ENCODE measurements at places on chromosomes 12 and 14.

DNA sequence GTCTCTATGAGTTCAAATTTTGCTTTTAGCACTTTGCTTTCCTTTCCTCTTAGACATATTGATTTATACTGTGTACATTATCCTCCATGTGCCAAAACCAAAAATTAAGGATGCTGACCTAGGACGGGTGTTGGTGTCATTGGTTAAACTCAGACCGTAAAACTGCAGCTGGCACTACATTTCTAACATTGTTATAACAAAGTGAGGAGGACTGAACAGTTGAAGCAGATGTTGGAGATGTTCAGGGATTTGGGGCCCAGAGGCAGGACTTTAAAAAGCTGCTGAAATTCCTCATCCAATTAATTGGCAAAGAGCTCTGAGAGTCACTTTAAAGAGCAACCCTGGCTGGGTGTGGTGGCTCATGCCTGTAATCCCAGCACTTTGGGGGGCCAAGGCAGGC is 72.4 kb downstream of the TMTC1 start:
- peak; percentile 83 for DNase-seq

GRCh38 chr12:3222979-3223378 is 145.8 kb downstream of the TSPAN9 start:
- DNase-seq, result no peak

DNA sequence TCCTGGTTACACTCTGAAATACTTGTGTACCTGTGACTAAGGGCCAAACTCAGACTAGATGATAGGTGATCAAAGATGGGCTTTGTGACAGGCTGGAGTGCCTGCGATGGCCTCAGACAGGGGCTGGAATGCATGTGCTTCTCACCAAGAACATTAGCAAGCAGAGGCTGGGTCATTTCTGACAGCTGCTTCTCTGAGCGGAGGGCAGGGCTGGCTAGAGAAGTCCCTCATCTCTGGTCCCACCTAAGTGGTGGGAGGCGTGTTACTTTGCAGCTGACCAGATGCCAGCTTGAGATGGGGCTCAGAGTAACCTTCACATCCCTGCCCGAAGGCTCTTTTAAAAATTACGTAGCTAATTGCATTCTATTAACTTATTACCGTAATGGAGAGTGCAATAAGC is 106.8 kb upstream of the RTL1 start:
- DNase-seq, result no peak

GRCh38 chr14:85165094-85165493 is 364.9 kb upstream of the FLRT2 start:
- no peak for DNase-seq

DNA sequence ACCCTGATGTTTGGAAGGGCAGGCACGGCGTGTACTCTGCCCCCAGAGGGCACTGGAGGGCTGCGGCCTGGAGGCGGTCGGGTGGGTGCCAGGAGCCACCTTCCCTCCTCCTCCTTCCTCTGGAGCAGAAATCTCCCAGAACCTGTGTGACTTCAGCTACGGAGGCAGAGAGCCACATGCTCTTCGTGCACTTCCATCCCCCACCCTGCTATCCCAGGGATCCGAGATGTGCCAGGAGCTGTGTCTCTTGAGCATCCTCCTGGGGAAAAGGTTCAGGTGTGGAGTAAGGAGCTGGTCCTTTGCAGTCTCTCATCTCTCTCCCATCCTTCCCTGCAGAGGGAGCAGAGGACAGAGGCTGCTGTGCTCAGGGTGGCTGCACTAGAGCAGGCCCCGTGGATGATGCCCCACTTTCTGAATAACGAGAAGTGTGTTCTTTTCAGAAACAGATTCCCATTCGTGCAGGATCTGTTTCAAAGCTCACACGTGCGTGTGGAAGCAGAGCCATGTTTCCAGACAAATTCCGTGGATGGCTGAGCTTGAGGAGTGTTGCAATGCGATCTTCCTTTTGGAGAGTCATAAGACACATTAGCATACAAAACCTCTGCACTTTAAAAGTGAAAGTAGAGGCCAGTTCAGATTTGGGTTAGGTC is 162.9 kb downstream of the ADGRD1 start:
- DNase-seq, result peak; percentile 43

- no peak for DNase-seq
Measured at GRCh38 chr12:123843912-123844748, 82.0 kb downstream of the DNAH10 start.

- DNase-seq, result no peak
Measured at GRCh38 chr14:74407801-74408154, 18.2 kb downstream of the SYNDIG1L start.

- DNase-seq, result no peak
Measured at GRCh38 chr12:49968471-49968870, 4.3 kb upstream of the AQP6 start.

GRCh38 chr12:56808954-56809353 is 45.8 kb downstream of the HSD17B6 start:
- no peak for DNase-seq

DNA sequence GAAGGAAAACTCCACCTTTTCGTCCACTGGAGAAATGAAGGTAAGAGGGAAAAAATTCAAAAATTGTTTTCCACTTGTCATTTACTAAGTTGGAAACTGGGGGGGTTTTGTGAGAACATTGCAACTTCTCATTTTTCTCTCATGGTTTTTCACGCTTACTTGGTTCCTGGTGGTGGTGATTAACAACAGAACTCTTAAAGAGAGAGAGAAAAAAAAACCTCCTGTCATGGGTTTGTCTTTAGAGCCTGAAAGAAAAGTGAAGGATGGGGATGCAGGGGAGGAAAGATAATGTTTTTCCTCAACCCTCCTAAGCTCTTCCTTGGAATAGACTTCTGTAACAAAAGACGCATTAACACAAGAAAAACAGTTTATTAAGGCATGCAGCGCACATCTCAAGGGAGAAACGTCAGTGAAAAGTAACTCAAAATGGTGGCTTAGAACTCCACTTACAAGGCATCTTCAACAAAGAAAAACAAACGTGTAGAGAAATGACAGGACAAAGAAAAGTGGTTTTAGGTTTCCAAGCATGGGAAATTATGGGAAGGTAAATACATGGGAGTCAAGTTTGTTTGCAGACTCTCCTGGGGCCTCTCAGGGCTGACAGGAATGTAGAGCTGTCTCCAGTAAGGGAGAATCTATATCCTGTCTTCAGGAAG is 81.9 kb upstream of the ATF7IP start:
- DNase-seq, result no peak

GRCh38 chr12:74644681-74645080 is 107.0 kb downstream of the ATXN7L3B start:
- DNase-seq, result no peak

DNA sequence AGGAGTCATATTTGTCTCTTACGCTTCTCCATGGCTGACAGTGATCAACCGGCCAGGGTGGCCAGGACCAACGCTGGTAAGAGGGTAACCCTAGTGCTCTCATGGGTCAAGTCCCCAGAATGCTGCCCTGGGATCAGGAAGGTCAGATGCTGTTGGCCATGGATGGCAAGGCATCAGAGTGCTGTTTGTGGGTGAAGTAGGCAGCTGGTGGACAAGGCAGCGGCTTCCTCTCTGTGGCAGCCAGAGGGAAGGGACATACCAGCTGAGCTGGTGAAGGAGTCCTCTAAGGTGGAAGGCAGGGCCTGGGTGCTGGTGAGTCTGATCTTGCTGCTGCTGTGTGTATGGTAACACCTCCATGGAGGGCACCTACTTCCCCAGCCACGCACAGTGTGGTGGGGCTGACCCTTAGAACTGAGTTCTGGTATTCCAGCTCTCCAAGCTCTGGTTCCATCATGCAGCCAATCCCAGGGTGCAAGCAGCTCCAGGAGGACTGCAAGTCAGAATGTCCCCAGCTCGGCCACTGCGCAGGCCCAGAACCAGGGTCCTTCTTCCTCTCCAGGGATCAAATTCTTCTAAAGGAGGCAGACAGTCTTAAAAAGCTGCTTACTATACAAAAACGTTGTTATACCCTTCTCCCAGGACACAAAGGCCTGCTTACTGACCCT is 13.4 kb upstream of the SMOC1 start:
- DNase-seq, result no peak

- no peak for DNase-seq
Measured at GRCh38 chr12:64568298-64568697, 42.0 kb upstream of the RASSF3 start.

GRCh38 chr12:14716848-14717444 is 20.5 kb upstream of the GUCY2C start:
- DNase-seq, result peak; percentile 66

GRCh38 chr12:53867216-53868012 is 71.2 kb upstream of the HOXC13 start:
- no peak for DNase-seq

GRCh38 chr14:102891111-102891510 is 31.4 kb upstream of the AMN start:
- no peak for DNase-seq

GRCh38 chr12:5511644-5512600 is 80.0 kb downstream of the NTF3 start:
- peak; percentile 34 for DNase-seq

- no peak for DNase-seq
Measured at GRCh38 chr12:127360580-127360979, 906.4 kb upstream of the TMEM132C start.

GRCh38 chr14:68172627-68173026 is 353.0 kb downstream of the RAD51B start:
- DNase-seq, result peak; percentile 27

DNA sequence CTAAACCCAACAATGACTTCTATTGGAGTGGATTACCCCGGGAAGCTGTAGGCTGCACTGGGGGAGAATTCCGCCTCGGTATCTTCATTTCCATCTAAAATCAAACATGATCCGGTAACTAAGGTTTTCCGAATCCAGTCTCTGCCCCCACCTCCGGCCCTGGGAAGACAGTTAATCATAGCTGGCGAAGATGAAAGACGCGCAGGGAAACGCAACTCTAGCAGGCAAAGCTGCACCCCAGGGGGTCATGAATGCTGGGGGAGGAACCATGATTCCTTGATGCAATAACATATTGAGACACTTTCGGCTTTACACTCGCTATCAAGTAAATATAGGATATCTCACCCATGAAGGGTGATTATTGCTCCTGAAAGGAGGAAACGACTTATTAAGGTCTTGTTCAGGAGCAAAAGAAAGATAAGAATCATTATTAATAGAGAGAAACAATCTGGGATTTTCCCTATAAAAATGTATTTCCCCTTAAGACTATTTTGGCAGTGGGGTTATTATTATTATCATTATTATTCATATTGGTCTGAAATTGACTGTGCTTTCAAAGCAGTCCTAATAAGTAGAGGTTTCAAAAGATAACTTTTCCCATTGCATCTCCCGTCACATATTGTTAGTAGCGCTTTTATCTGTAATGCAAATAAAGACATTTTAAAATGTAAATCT is 614.9 kb downstream of the VRK1 start:
- DNase-seq, result no peak

- no peak for DNase-seq
Measured at GRCh38 chr14:79693935-79694334, 517.4 kb downstream of the DIO2 start.

- DNase-seq, result peak; percentile 83
Measured at GRCh38 chr14:76917158-76917596, 91.0 kb downstream of the LRRC74A start.

- no peak for DNase-seq
Measured at GRCh38 chr14:77979666-77980351, 179.9 kb downstream of the ADCK1 start.

DNA sequence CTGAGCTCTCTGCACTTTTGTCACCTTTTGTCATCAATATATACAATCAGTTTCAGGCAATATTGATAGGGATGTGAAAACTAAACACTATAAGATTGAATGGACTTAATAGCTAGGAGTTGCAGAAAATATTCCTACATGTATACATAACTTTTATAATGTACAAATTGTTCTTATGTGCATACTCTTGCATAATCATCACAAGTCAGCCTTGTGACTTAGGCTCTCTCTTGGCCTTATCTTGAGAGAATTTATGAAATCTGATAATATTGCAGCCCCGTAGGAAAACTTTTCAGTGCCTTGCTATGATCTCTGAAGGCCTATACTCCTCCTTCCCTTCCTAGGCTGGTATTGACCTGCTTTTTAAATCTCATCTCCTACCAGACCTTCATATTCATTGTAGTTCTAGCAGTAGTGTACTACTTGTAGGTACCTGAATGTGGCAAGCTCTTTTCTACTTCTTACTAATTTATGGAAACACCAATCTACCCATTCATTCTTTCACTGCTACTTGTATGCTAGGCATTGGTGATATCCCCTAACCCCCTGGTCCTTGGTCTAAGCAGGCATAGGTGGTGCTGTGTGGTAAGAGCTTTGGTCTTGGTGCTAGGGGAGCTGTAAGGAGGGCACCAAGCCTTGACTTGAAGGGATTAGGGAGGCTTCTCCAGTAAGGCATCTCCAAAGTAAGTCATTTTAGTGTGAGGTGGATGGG is 100.0 kb downstream of the PRKCH start:
- no peak for DNase-seq

GRCh38 chr14:86055512-86056075 is 525.6 kb downstream of the FLRT2 start:
- no peak for DNase-seq

GRCh38 chr12:96434107-96434506 is 33.9 kb upstream of the CDK17 start:
- DNase-seq, result peak; percentile 99

DNA sequence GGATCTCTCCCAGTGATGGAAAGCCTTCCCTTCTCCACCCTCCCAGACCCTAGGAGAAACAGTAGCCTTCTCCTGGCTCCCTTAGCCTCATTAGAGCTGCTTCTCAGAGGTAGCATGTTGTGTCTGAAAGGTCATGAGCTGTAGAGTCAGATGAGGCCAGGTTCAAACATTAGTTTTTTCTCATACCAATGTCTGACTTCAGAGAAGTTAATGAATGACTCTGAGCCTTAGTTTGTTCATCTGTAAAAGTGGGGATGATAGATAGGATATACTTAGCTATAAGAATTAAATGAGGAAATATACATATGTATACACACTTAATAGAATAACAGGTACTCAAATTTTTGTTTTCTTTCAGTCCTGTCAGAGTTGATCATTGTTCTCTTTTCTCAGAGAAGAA is 523 bp downstream of the SLC6A13 start:
- DNase-seq, result no peak

- DNase-seq, result no peak
Measured at GRCh38 chr12:49948866-49949845, 1.4 kb upstream of the AQP2 start.

DNA sequence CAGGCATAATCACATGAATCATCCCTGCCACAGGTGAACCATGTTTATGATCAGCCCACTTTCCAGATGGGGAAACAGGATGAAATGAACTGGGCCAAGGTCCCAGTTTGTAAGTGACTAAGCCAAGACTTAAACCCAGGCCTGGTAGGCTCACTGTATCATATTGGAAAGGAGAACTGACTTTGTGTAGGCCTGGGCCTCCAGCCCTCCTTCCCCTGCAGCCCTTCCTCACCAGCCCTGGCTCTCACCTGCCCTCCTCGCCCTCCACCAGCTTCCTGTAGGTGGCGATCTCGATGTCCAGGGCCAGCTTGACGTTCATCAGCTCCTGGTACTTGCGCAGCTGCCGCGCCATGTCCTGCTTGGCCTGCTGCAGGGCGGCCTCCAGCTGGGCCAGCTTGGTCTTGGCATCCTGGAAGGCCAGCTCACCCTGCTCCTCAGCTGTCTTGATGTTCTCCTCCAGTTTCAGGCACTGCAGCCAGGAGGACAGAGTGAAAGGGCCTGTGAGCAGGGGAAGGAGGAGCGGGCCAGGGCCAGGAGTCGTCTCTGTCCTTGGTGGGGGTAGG is 19.8 kb downstream of the KRT80 start:
- no peak for DNase-seq

GRCh38 chr12:8680533-8680932 is 17.3 kb upstream of the RIMKLB start:
- DNase-seq, result no peak

- no peak for DNase-seq
Measured at GRCh38 chr12:62525271-62525670, 58.6 kb downstream of the MON2 start.

- no peak for DNase-seq
Measured at GRCh38 chr14:91094772-91095171, 19.1 kb upstream of the DGLUCY start.

Data from fibroblast of villous mesenchyme (primary cell).